ENCODE measurements at places on chromosomes 3 and 15.

DNA sequence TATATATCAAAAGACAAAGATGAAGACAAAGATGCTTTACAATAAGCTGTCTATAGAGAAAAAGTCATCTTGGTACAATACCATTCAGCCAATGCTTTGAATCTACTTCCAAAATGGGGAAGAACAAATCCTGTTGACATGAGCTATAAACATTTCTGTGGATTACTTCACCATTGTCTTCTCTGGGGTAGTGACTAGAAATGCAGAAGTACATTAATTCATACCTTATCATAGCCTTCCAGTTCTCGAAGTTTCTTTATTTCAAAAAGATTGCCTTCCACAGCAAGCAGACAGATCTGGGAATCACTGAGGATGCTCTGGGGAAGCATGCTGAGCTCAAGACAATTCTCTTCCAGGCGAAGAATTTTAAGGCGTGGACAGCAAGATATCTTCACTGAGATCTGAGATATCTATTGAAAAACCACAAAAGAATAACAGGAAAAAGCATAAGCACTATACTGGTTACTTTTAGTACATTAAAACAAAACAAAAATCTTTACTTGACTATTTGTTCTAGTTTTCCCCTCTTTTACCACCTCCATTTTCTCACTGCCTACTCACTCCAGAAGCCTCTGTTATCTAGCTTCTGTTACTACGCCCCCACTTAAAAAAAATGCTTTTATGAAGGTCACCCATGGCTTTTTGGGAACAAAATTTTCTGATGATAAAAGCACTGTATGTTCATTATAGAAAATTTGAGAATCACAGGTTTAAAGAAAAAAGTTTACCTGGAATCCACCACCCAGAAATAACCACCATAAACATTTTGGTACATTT is 3.6 kb downstream of the LRRC57 start:
- no peak for DNase-seq

DNA sequence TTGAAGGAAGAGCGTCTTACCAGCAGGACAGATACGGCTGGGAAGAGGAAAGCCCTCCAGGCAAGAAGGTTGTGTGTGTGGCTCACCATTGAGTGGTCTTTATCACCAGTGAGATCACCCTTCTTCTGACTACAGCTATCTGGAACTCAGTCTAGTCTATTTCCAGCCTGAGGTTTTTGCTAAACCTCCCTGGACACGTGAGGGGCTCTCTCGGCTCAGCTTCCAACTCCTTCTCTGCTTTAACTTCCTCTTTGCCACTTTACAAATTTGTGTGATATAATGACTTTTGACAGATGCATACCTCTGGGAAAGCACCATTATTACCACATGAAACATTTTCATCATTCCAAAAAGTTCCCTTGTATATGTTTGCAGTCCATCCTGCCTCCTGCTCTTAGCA is 15.3 kb upstream of the ROPN1 start:
- DNase-seq: no peak

GRCh38 chr3:41682996-41683395 is 278.9 kb downstream of the ULK4 start:
- DNase-seq: no peak

DNA sequence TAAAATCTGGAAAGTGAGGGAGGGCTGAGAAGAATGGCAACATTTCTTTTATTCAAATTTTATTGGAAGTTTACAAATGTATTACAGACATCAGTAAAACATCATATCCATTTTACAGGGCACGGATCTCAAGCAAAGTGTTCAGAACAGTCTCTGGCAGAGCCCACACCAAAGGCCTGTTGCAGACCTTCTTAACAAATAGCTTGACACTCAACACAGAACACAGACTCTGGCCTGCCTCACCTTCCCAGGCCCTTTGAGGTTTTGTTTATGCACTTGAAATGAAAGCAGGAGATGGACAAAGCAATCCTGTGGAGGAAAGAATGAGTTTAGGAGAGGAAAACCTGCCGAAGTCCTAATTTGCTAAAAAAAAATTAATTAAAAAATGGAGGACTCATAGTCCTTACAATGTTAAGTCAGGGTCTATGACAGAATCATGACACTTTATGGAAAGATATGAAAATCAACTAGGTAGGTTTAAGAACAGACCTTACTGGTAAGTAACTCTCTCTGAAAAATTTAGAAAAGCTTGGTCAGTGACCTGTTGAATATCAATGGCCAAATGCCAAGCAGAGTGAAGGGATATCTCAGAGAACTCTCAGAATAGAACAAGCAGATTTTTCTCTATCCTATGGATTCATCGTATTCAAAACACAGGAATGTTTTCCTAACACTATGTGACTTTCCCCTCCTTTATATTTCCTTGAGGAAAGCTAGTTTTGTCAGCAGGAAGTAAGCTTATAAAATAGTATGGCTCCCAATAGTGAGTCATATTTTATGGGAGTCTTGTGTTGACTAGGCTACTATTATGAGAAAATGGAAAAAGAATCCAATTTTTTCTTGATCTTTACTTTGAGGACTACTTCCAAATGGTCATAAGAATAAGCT is 70.8 kb upstream of the PSMD6 start:
- no peak for DNase-seq

DNA sequence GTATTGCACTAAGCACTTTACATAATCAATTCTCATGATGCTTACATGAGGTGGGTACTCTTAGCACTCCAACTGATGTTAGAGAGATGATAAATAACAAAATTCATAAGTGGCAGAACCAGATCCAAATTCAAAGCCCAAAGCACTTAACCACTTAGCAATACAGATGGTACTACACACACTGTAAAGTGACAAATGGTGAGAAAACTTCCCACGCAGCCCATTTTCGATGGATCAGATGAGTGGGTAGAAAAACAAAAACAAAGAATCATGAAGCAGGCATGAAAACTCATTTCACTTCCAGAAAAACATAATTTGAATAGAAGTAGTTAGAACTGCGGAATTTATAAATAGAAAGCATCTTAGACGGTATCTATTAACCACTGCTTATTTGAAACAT is 66.2 kb downstream of the FRMD4B start:
- no peak for DNase-seq

GRCh38 chr3:164890061-164890460 is 188.2 kb downstream of the SI start:
- DNase-seq: no peak

DNA sequence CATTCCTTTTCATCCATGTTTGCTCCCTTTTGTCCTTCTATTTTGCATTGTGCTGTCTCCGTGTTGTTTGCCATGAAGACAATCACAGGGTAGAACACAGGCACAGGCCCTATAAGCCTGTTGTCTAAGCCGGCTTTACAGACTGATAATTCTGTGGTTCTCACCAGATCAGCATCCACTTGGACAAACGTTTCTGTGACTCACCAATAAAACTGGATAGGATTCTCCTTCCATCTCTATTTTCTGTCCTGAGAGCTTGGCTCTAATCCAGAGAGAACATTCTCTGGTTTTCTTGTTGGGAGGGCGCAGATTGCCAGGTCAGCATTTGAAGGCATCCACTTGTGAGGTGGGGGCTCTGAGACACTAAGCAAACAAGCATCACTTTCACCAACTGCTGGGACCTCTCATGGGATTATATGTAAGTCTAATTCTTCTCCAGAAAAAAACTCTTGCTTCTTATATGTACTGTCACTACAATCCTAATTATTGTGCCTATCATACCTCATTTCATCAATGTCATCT is 101.6 kb downstream of the ERC2 start:
- DNase-seq: no peak

DNA sequence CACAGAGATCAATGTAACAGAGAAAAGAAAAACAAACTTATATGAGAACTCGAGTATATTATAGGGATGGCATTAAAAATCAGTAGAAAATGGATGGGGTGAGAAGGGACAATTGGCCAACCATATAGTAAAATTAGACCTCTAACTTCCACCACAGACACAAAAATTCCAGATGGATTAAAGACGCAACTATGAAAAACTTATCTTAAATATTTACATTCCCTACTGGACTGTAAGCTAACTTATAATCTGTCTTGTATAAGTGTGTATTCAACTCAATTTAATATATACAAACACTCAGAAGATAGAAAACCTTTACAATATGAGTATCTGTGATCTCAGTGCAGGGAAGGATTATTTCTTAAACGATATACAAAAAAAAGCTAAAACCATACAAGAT is 3.0 kb downstream of the MFAP1 start:
- no peak for DNase-seq

- DNase-seq: no peak
Observed at GRCh38 chr3:111210866-111211564, 139.4 kb downstream of the NECTIN3 start.

- no peak for DNase-seq
Observed at GRCh38 chr3:107676469-107677309, 153.9 kb downstream of the BBX start.

GRCh38 chr15:41487802-41488201 is 5.9 kb upstream of the ITPKA start:
- peak; percentile 85 for DNase-seq

GRCh38 chr15:33612721-33613304 is 302.0 kb downstream of the RYR3 start:
- no peak for DNase-seq

DNA sequence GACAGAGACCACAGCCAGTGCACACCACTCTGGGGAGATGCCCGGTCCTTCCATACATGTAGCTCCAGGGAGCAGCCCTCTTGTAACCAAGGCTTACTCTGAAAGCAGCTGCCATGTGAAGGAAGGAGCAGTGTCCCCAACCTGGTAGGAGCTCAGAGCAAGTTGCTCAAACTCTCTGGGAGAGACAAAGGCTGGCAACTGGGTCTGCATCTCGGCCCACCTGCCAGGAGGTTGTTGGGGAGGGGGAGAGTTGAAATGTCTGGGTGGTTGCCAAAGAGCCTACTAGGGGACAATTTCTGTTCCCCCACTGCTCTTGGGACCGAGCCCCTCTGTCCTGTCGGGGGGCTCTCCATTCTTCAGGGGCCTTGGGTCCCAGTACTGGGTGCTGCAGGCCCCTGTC is 309.9 kb downstream of the TLE3 start:
- no peak for DNase-seq

DNA sequence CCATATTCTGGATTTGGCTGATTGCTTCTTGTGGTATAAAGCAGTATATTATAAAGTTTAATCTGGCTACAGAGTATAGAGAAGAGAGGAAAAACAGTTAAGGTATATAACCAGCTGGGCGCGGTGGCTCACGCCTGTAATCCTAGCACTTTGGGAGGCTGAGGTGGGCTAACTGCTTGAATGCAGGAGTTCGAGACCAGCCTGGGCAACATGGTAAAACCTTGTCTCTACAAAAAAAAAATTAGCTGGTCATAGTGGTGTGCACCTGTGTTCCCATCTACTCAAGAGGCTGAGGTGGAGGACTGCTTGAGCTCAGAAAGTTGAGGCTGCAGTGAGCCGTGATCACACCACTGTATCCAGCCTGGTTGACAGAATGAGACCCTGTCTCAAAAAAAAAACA is 7.3 kb downstream of the SLC12A6 start:
- DNase-seq: no peak

DNA sequence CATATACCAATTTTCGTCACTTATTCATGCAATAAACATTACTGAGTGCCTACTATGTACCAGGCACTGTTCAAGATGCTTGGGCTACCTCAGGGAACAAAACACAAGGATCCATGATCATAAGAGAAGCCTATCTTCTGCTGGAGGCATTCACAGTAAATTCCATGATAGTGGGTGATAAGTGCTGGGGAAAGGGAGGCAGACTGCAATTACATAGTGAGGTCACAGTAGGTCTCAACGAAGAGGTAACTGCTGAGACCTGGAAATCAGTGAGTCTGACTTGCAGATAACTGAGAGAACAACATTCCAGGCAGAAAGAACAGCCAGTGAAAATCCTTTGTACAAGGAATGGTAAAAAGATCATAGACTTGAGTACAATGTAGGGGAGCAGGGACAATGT is 33.6 kb downstream of the RAF1 start:
- DNase-seq: no peak

DNA sequence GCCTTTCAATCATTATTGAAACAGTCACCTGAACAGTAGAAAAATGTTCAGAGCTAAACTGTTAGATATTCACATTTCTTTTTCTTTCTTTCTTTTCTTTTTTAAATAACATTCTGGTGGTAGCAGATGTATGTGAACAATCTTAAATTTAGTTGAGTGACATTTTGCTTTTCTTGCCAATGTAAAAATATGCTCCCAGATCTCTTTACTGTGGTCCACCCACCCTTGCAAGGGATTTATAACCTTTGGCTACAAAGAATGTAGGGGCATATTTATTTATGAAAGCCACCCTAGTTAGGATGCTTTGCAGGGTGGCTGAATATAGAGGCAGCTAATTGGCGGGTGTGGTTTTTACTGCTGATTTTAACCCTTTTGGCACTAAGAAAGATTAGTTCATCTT is 473.9 kb downstream of the MFSD1 start:
- no peak for DNase-seq

DNA sequence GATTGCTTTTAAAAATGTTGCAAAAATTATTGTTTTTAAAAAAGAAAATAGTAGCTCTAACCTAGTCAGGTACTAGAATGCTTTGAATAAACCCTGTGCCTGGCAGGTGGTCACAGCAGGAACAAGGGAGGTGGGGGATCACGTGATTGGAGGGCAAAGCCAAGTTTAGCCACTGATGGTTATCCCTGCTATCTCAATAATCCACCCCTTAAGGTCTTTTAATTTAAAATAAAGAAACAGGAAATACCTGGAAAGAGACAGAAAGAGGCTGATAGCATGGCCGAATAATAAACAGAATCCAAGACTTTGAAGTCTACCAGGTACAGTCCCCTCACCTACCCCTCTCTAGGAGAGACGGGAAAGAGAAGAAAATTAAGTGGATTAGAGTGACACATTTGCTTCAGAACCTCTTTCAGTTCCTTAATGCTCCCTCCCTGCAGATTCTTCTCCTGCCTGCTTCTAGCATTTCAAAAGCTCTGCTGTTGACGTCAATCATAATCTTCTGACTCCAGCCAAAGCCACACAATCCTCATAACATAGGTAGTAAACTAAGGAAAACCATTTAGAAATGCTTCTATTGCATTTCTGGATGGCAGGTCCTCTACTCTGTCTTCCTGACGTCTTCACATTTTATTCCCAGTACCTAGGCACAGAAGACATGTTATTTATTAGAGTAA is 303.4 kb upstream of the MME start:
- DNase-seq: no peak

- DNase-seq: no peak
Observed at GRCh38 chr3:177665122-177665808, 468.0 kb upstream of the TBL1XR1 start.

- no peak for DNase-seq
Observed at GRCh38 chr3:188772886-188773285, 398.9 kb upstream of the TPRG1 start.

DNA sequence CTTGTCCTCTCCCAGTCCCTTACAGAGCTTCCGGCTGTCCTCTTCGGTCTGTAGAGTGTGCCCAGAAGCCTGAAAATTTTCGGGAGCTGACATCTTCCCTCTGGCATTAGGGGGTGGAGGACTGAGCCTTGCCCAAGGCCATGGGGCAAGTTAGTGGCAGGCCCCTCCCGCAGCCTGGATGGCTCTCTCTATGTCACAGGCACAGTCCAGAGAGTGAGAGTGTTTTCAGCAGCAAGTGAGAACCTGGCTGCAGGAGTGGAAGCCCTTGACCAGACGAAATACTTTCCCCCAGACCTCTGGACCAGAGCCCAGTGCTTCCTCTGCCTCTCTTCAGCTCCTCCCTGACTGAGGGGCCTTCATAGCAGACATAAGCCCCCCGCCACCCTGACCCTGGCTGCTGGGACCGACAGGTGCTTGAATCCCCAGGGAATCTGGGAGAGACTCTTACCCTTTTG is 50.5 kb upstream of the SEC22A start:
- no peak for DNase-seq
